Breast epithelium (tissue), 4 donors: ENCODE measurements at places on chromosomes 13 and 19. TPM values are rescaled to one million over a fixed set of nuclear protein-coding genes. Genes with fewer than 3 reads are reported as not detected.

FFAR2 gene
- total RNA-seq, result 0.15 TPM

- no peak for DNase-seq
These were observed 2.8 kb downstream of the SEMA6B start for GRCh38 chr19:4556597-4557127.

- DNase-seq, result no peak
These were observed 1388.8 kb downstream of the UQCRFS1 start for GRCh38 chr19:27824108-27824507.

PROZ gene
- not detected for total RNA-seq

DNA sequence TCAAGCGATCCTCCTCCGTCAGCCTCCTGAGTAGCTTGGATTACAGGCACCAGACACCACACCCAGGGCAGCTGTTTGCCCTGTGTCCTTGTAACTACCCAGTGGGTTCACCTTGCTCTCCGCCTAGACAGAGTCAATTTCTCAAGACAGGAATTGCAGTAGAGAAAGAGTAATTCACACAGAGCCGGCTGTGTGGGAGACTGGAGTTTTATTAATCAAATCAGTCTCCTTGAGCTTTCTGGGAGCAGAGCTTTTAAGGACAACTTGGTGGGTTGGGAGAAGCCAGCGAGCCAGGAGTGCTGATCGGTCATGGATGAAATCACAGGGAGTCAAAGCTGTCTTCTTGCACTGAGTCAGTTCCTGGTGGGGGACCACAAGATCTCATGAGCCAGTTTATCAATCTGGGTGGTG is 20.6 kb upstream of the ADGRE1 start:
- no peak for DNase-seq

- no peak for DNase-seq
These were observed 2.3 kb downstream of the CD209 start for GRCh38 chr19:7744871-7745650.

MAP4K1 gene
- total RNA-seq, result 9.3 TPM

GRCh38 chr19:37227996-37228395 is 10.0 kb downstream of the ZNF383 start:
- DNase-seq, result no peak

- DNase-seq, result no peak
These were observed 92.3 kb downstream of the COL4A1 start for GRCh38 chr13:110214637-110215036.

GRCh38 chr13:107375701-107376340 is 807.9 kb upstream of the ARGLU1 start:
- DNase-seq, result no peak
